Fibroblast of mammary gland (primary cell): ENCODE measurements at places on chromosomes 16 and 17.

DNA sequence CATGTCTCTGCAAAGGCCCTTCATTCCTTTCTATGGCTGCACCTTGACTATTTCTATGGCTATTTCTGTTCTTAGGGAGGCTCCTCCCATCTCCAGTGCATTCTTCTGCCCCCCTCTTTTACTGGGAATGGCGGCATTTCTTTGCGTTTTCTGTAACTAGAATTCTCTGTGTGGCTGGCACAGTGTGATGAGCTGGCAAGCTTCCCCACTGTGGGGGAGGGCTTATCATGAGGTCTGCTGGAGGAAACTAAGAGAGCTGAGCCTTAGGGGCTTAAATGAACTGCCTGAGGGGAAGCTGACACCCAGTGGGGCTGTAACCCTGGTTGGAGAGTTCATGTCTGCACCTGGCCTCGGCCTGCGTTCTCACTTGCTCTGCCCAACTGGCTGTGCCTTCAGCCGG, 1.5 kb upstream of the CARD14 start:
- no peak for DNase-seq

- no peak for DNase-seq
Observed at GRCh38 chr16:48274476-48274875, 27.1 kb upstream of the ABCC11 start.

- no peak for DNase-seq
Observed at GRCh38 chr16:11138022-11138768, 117.8 kb downstream of the SOCS1 start.

DNA sequence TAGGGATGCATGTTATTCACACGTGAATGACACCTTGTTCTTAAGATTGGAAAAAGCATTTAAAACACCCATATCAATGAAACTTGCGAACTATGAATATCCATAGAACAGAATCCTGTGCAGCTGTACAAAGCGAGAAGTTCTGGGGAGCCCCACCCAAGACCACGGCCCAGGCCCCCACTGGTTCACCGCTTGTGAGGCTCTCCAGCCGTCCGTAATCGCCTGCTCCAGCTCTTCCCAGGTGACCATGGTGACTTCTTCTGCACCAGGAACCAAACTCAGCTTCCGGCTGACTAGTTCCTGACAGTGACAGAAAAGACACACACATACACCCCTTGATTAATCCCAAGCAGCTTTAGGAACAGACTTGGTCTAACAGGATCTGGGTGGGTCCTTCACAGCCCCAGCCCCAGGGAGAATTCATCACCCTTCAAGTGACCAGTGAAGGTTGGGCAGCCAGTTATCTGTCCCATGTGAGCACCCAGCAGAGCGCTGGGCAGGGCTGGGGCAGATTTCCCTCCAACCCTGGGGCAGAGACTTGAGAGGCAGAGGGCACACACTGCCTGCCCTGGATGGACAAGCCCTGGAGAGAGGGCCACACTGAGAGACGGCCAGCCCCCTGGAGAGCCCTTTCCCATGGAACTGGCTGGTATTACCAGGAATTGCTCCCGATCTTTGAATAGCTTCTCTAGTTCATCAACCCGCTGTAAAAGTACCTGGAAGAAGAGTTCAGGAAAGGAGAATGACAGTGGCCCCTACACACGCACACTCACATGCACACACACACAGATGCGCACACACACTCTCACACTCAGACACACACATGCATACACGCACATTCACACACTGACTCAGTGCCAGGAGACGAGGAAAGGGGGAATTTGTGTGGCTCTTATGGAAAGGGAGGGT, 3.6 kb downstream of the QRICH2 start:
- DNase-seq = no peak

DNA sequence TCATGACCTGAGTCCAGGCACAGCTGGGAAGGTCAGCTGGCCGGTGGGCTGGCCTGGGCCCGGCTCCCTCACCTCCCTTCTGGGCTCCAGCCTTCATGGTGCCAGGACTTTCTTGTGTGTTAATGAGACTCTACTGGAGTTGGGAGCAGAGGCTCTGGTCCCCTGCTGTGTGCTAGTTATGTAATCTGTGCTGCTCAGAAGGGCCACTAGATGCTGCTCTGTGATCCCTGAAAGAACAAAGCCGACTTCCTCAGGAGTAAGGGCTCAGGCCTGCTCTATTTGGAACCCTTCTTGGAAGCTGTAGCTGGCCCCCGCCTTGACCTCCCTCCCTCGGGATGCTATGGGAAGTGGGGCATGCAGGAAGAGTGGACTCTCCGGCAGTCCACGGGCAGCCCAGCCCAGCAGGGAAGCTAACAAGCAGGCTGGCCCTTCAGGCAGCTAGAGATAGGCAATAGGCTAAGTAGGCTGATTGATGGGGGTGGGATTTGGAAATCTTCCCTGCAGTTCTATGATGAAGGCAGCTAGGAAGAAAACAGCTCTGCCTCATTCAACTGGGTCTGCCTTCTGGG, 3.3 kb upstream of the CDK5R1 start:
- DNase-seq = peak; percentile 74

DNA sequence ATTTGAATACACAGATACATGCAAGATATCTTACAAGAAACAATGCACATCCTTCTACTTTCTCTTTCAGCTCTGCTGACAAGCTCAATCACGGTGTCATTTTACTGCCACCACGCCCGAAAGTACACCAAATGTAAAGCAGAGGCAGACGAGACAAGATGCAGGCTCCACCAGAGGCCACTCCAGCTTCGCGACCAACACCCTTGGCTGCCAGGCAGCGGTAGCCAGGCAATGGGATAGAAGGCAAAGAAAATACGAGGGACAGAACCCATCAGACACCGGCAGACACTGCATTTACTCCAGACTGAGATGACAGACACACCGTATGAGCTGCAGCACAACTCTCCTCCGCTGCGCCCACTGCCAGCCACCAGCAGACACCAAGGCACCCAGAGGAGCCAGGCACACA, 41.0 kb downstream of the USP22 start:
- DNase-seq = no peak

DNA sequence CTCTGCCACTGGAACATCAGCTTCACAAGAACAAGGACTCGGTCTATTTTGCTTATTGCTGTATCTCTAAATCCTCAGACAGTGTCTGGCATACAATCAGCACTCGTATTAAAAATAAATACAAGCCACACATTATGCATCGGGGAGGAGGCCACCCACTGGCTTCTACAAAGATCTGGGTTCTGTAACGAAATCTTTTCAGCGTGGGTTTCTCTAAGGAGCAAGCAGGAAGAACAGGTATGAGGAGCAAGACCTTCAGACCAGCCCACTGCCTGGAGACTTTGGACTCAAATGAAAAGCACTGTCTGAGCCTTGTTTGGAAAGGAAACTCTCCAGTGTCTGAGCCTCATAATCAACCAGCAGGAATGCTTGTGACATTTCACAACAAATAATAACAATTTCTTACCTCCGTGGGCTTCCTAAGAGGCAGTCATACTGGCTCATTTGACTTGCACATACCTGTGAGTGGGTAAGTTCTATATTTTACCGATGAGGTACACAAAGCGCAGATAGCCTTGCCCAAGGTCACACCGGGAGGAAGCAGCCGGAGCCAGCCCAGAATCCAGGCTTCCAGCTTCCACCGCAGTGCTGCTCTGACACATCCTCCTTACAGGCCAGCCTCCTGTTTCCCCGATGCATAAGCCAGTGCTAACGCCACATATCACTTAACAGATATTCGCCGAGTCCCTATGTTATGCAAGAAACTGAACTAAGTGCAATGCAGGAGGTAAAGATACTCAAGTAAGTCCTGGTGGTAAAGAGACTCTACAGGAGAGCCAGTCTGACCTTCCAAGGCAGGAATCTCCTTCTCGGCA, 118.6 kb upstream of the TNRC6C start:
- DNase-seq = no peak

DNA sequence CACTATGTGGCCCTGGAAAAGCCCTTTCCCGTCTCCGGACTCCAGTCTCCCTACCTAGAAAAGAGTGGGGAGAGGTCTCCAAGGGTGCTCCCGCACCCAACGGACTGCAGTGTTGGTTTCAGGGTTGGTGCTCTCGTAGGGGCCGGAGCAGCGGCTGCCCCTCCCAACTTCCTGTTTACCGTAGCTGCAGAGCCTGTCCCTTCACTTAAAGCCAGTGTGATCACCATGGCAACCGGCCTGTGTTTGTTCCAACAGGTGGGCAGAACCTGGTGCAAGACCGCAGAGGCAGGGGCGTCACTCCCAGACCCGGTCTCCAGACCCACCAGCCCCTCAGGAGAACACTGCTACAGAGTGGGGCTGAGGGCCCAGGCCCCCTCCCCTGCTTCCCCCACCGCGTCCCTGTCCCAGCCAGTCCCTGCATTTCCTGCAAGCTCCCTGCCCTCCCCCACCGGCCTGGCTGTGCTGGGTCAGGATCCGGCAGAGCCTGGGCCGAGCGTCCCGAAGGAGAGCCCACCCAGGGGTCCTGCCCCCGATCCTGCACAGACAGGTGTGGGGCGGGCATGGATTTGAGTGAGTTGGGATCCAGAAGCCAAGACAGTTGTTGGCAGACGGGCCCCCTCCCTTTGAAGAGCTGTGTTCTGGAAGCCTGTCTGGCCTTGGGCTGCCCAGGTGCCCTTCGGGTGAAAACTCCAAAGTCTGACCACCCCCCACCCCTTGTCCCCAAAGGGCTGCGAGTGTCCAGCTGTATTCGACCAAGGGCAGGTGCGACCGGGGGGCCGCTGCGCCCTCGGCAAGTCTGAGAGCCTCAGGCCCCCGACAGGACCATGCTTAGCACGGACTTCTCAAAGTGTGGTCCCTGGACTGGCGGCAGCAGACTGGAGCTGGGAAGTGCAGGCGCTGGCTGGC, 1.5 kb upstream of the BAIAP3 start:
- peak; percentile 28 for DNase-seq

DNA sequence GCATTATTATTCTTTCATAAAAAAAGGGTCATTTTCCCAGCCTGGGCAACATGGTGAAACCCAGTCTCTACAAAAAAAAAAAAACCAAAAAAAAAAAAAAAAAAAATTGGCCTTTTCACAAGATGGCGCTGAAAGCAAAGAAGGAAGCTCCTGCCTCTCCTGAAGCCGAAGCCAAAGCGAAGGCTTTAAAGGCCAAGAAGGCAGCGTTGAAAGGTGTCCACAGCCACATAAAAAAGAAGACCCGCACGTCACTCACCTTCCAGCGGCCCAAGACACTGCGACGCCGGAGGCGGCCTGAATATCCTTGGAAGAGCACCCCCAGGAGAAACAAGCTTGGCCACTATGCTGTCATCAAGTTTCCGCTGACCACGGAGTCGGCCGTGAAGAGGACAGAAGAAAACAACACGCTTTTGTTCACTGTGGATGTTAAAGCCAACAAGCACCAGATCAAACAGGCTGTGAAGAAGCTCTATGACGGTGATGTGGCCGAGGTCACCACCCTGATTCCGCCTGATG, 4.9 kb upstream of the PGAP6 start:
- DNase-seq = no peak

DNA sequence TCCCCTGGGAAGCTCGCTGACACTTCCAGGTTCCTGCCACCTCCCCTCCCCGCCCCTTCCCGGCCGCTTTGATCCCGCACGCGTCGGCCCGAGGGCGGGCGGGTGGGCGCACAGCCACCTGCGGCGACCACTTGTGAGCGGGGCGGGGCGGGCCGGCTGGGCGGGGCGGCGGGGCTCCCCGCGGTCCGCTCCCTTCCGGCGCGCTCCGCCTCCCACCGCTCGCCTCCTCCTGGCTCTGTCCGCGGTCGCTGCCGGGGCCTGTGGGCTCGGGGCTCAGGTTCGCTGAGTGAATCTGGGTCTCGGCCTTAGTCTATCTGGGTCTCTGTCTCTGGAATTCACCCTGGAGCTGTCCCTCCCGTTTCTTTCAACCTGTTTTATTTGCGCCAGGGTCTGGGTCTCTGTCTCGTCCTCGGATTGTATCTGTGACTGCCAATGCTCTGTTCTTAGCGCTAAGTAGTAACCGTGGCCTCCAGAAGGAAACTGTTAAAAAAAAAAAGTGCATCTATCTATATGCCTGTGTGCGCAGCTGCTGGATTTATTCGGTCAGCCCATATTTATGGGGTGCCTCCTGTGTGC, 2.7 kb upstream of the HES7 start:
- DNase-seq = no peak

DNA sequence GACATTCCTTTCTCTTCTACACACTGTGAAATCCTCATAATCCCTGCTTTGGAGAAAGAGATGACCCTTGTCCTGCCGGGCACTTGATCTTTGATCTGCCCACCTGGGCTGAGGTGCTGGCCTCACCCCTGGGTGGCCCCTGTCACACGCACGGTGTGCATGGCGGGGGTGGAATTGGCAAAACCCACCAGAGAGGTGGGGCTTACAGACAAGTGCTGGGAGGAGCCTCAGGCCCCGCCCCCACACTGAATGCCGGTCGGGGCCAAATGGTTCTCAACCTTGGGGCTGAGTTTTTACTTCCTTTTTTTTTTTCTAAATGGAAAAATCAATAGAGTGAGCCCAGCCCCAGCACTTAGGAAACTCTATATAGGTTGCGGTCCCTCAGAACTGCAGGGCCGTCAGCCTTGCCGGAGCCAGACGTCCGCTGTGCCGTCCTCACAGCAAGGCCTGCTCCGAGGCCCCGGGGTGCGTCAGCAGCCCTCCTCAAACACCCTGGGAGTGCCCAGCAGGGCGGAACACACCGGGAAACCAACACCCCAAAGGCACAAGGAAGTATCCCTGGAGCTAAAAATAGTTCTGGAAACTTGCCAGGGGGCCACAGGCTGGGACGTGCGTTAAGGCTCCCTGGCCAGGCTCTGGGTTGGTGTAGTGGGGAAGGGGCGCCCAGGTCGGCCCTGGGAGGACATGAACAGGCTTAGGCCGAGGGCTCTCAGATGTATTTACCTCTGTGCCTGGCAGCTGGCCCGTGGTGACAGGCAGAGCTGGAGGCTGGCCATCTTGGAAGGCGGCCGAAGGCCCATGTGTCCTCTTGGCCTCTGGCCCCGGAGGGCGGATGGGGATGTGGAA, 11.0 kb downstream of the GPRC5C start:
- peak; percentile 75 for DNase-seq

DNA sequence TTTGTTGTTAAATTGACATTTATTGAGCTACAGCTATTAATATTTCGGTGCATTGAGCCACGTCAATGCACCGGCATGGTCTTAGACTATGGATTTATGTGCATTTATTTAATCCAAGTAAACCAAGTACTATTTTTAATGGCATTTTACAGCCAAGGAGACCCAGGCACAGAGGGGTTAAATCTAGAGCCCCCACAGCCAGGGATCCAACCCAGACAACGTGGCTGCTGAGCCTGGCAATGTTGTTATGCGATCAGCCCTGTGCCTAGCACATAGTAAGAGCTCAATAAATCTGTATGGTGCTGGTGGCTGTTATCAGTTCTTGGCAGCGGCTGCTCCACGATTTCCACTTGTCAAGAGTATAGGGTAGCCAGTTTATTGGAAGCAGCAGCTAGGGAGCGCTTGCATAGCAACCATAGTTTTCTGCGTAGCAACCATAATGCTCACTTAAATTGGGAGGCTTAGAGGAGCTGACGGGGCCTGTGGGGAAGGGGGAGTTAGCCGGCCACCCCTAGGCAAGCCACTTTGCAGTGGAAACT, 541 bp upstream of the RBBP6 start:
- DNase-seq = no peak
